ENCODE measurements at places on chromosomes 5 and 9.

GRCh38 chr5:35884191-35884769 is 27.6 kb downstream of the IL7R start:
- no peak for DNase-seq

GRCh38 chr9:38039090-38039906 is 29.7 kb downstream of the SHB start:
- DNase-seq, result no peak

- DNase-seq, result no peak
Observed at GRCh38 chr9:27278374-27278773, 18.6 kb downstream of the EQTN start.

DNA sequence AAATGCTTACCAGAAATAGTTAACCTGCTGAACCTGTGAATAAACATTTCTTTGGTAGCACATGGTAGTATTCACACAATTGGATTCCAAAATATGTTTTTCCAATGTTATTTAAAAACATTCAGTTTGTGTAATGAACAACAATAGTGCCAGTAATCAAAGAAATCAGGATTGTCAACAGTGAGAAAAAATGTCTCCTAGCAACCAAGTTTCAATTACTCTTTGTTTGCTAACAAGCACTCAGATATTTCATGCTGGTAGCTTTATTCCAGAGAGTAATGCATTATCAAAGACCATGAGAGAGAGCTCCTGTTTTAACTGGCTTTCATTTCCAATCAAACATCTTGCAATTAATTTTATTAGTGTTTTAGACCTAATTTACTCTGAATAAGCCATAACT is 768.1 kb upstream of the GRAMD2B start:
- no peak for DNase-seq

DNA sequence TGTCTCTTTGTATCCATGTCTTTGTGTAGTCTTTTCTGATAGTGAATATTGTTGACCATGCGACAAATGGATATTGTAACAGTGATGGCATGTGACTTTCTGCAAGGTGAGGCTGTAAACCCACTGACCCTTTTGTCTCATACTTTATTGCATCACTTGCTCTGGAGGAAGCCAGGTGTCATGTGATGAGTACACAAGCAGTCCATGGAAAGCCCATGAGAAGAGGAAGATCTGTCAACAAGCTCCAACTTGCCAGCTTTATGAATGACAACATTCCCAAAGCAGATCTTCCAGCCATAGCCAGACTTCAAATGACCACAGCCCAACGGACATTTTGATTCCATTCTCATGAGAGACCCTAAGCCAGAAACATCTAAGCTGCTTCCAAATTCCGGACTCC is 450.1 kb upstream of the ACTBL2 start:
- DNase-seq, result no peak

GRCh38 chr9:25261445-25261844 is 416.8 kb downstream of the TUSC1 start:
- no peak for DNase-seq

- no peak for DNase-seq
Observed at GRCh38 chr5:53438486-53439472, 41.6 kb upstream of the FST start.

DNA sequence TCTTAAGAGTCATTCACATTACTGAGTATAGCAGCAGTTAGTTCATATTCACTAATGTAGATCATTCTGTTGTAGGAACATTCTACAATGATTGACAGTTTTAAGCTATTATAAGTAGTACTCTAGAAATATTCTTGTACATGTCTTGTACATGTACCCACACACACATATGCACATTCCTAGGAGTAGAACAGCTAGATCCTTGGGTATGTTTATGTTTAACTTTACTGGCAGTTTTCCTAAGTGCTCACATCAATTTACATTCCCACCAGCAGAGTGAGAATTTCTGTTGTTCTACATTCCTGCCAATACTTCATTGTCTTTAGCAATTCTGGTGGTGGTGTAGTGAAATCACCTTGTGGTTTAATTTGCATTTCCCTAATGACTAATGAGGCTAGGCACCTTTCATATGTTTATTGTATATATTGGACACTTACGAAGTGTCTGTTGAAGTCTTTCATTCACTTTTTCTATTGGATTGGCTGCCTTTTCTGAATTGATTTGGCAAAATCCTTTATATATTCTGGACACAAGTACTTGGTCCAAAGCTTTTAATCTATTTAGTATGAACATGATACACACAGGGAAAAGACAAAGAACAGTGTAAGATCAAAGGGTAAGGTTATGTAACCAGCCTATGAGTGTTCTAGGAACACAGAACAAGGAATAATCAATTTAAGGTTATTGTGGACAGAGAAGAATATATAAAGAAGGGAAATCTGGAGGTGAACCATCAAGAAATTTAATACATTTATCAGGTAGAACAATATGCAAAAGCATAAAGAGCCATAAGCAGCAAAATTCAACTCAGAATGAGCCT is 95.6 kb downstream of the MLLT3 start:
- DNase-seq, result no peak

GRCh38 chr5:27652505-27652904 is 614.1 kb upstream of the CDH9 start:
- DNase-seq, result no peak

- DNase-seq, result no peak
Observed at GRCh38 chr5:35320029-35320428, 89.7 kb upstream of the PRLR start.

- no peak for DNase-seq
Observed at GRCh38 chr5:14234204-14234603, 91.1 kb downstream of the TRIO start.

- DNase-seq, result no peak
Observed at GRCh38 chr5:81717226-81717625, 33.7 kb downstream of the SSBP2 start.

DNA sequence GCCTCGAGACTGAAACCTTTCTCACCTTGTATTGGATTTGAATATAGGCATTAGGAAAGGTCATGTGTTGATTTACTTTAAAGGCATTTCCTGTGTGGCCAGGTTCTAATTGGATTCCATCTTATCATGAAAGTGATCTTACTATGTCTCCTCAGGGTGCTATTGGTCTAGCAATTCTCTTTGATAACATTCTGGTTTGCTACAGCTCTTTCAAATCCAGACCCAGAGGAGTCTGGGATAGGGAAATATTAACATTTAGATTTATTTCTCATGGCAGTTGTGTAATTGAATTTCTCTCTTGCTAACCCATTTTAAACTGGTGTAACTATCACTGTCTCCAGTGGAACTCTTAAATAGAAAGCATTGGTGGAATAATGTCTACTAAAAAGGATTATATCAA is 69.9 kb upstream of the NMUR2 start:
- DNase-seq, result no peak

GRCh38 chr5:138819081-138819480 is 56.1 kb downstream of the LRRTM2 start:
- no peak for DNase-seq
